ENCODE measurements at places on chromosomes 6 and 20. TPM values are rescaled to one million over a fixed set of nuclear protein-coding genes. Genes with fewer than 3 reads are reported as not detected.

The CDH4 gene
- polyA plus RNA-seq, result 0.22 TPM

The CST5 gene
- polyA plus RNA-seq, result not detected

The NFATC2 gene
- 52.1 TPM for polyA plus RNA-seq

GRCh38 chr20:43727980-43728590, 1.3 kb upstream of the GTSF1L start:
- DNase-seq, result peak; percentile 20

GRCh38 chr6:47700596-47700995, 2.2 kb downstream of the ADGRF4 start:
- DNase-seq, result no peak

DNA sequence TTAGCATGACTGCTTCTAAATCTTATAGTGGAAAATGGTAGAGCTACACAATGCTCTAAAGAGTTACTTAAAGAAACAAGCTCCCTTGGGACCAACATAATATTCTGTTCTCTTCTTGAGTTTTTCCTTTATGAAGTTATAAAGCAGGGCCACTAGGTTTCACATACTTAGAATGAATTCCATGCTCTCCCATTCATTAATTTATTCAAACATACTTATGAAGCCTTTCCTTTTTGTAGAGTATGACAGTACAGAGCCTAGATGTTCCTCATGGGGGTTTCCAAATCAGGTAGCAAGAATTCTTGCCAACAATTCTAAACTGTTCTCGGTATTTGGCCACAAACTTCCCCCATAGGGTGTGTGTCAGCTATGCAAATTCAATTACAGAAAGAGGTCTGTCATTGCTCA, 20.6 kb upstream of the FABP7 start:
- DNase-seq, result no peak

DNA sequence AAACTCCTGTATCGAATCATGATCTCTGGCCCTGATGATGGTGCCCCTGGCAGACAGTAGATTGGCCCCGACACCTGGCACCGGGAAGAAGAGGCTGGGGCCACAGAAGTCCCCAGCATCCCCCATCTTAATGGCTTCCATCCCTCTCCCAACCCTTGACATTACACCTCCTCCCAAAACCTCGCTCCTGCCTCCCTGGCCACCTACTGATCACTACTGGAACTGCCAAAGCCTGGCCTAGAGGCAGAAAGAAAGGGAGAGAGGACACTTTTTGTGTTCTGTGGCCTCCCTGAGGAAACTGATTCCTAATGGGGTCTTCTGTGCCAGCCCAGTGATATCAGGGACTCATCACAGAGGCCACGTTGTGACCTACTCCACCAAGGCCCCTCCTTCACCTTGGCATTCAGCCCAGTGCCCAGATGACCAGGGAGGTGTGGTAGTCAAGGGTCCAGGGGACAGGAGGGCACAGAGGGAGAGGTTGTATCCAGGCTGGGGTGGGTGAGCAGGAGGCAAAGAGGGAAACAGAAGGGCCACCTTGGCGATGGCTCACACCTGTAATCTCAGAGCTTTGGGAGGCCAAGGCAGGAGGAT, 6.1 kb downstream of the C20orf173 start:
- DNase-seq, result no peak

All from CD8-positive, alpha-beta memory T cell (primary cell).